ENCODE measurements at places on chromosomes 2 and 18. TPM values are rescaled to one million over a fixed set of nuclear protein-coding genes. Genes with fewer than 3 reads are reported as not detected.

CD226 gene
- total RNA-seq, result 0.17 TPM

ZNF892 gene
- 3.5 TPM for total RNA-seq

ARHGAP15 gene
- 5.4 TPM for total RNA-seq

TIA1 gene
- 51.2 TPM for total RNA-seq

INPP5D gene
- 8.0 TPM for total RNA-seq

NMUR1 gene
- total RNA-seq, result 1.2 TPM

SOCS6 gene
- 19.1 TPM for total RNA-seq

IAH1 gene
- 67.8 TPM for total RNA-seq

PCARE gene
- not detected for total RNA-seq

CYTIP gene
- 3.3 TPM for total RNA-seq

C2orf72 gene
- total RNA-seq, result 0.06 TPM

KCNG2 gene
- not detected for total RNA-seq

TACR1 gene
- 3.0 TPM for total RNA-seq

SPATS2L gene
- 151 TPM for total RNA-seq

GALNT5 gene
- 0.83 TPM for total RNA-seq

RGPD4 gene
- total RNA-seq, result not detected

PRKD3 gene
- 31.8 TPM for total RNA-seq

RASGRP3 gene
- total RNA-seq, result 10.6 TPM

CERKL gene
- total RNA-seq, result not detected

NYAP2 gene
- 0.26 TPM for total RNA-seq

CNDP1 gene
- total RNA-seq, result not detected

UGT1A10 gene
- not detected for total RNA-seq

PDIA6 gene
- total RNA-seq, result 85.3 TPM

TUBA3E gene
- total RNA-seq, result not detected

UPP2 gene
- not detected for total RNA-seq

ADGRF3 gene
- total RNA-seq, result not detected

Measured in esophagus muscularis mucosa (tissue), 4 donors.